ENCODE measurements at places on chromosomes 16 and 17. TPM values are rescaled to one million over a fixed set of nuclear protein-coding genes. Genes with fewer than 3 reads are reported as not detected.

Gene STX1B
- 1.8 TPM for total RNA-seq

Gene CES1
- 37.3 TPM for total RNA-seq

Gene ODAD4
- total RNA-seq = 1.4 TPM

Gene RPL38
- total RNA-seq = 2,688 TPM

Gene CIBAR2
- total RNA-seq = not detected

Data from A549 treated with Mapracorat at 1 μM for 4 hours (cell line).